ENCODE measurements at places on chromosomes 4 and X. TPM values are rescaled to one million over a fixed set of nuclear protein-coding genes. Genes with fewer than 3 reads are reported as not detected.

GRCh38 chrX:25175743-25176142 is 160.0 kb upstream of the ARX start:
- no peak for DNase-seq

DNA sequence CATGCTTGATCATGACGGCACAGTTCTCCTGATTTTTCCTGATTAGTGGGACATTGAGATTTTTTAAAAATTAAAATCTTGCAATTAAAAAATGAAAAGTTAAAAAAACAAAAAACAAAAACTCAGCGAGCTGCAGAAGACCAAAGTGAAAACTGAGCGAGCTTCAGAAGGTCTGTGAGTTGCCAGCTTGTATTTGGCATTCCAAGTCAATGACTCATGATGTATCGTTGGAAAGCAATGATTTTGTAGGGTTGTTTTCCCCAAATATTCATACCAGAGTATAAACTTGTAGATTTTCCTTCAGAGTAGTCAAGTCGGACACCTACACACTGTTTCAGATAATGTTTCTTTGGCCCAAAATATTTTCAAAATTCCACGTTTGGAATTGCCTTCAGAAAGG is 76.9 kb downstream of the LRRC66 start:
- no peak for DNase-seq

- DNase-seq = no peak
Measured at GRCh38 chr4:128796934-128797333, 12.6 kb upstream of the JADE1 start.

DNA sequence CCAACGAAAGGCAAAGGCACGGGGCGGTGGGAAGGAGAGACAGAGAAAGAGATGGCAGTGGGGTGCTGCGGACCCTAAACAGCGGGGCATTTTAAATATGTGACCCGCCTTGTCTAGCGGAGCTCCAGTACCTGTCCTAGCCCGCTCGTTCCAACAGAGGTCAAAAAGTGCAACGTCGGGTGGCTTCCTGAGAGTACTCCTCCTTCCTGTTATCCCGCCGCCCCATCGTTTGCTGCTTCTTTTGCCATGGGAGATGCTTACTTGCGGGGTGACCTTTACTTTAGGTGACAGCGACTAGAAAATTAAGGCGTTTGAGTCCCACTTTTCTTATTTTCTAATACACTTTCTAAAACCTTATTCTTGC is 735 bp downstream of the NRK start:
- DNase-seq = no peak

GRCh38 chr4:108044951-108045686 is 55.4 kb downstream of the HADH start:
- no peak for DNase-seq

- DNase-seq = no peak
Measured at GRCh38 chr4:144906181-144906925, 191.6 kb downstream of the ANAPC10 start.

GRCh38 chrX:80765220-80765625 is 44.5 kb downstream of the BRWD3 start:
- DNase-seq = no peak

- DNase-seq = no peak
Measured at GRCh38 chr4:6206771-6207290, 6.5 kb upstream of the JAKMIP1 start.

DNA sequence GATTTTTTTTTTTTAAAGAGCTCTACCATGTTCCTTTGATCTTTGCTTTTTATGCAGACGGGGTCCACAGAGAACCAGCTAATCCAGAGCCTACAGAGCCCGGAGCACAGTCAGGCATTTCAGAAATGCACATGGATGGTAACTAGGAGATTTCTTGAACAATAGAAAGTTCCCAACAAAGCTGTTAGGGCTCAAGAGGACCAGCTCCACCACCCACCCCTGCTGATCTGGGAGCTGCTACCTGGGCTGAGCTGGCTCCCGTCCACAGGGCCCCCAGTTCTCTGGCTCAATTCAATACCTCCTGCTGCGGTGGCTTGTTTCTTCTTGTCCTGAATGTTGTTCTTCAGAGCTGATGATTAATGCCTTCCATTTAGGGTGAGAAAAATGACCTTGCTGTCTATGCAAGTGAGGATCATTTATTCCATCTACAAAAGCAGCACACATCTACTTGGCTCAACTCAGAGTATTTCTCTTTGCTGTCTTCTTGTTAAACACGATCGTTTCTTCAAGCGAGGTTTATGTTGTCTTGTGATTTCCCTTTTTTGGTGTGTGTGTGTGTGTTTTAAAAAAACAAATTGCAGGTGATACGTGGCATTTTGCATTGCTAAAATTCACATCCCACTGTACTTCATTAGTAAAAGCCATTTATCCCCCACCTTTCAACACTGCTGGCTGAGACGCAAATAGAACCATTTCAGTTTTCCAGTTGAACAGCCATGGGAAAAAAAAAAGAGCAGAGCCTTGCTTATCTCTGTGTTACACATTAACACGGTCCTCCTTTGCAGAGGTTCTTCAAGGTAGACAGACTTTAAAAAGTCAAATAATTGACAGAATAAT is 31.3 kb downstream of the IGFBP7 start:
- DNase-seq = no peak

DNA sequence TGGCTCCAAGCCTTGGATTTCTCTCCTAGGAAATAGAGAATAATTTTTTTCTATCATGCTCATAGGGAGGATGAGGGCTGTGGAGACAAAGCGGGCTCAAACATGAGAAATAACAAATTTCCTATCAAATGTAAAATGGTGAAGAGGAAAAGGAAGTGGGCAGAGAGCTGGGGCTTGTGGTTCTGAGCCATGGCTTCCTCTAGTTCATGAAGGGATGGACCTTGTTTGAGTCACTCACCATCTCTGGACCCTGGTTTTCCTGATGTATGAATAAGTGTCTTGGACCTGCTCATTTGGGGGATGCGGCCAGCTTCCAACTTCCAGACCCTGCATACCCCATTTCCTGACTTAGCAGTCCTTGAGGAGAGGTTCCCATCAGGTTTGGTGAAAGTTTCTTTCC is 63.0 kb downstream of the MSX1 start:
- DNase-seq = peak; percentile 55

- no peak for DNase-seq
Measured at GRCh38 chrX:31522760-31523159, 450.9 kb upstream of the FTHL17 start.

- no peak for DNase-seq
Measured at GRCh38 chrX:13780868-13781427, 35.9 kb downstream of the GPM6B start.

DNA sequence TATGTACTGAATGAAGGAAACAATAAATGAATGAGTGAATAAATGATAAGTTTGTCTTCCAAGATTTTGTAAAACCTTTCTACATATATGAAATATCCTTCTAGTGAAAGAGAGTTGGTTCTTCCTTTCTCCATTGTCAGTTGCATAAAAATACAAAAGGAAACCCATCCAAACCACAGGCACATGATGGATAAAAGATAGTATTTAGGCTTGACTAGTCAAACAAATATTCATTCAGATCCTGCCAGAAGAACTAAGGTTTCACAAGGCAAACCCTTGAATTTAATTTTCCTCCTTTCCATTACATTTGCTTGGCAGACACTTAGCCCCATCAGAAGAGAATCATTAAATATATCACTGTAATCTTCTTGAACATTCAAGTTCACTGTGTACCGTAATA is 208.4 kb downstream of the COL25A1 start:
- no peak for DNase-seq

DNA sequence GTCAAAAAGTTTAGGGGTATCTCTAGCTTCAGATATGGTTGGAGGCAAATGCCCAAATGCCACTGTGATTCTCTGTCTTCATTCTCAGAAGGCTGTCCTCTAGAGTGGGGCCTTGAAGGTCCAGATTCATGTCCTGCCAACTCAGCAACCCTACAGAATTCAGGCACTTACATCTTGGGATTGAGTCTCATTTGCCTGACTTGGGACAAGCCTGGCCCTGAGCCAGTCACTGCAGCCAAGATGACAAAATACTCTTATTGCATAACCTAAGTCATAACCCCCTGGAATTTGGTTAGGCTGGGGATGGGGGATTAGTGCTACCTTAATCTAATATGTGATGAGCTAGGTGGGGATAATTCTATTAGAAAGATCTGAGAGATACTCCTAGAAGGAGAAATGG is 100.5 kb downstream of the AREG start:
- DNase-seq = no peak

GRCh38 chr4:61994036-61994435 is 793.9 kb downstream of the ADGRL3 start:
- DNase-seq = no peak

DNA sequence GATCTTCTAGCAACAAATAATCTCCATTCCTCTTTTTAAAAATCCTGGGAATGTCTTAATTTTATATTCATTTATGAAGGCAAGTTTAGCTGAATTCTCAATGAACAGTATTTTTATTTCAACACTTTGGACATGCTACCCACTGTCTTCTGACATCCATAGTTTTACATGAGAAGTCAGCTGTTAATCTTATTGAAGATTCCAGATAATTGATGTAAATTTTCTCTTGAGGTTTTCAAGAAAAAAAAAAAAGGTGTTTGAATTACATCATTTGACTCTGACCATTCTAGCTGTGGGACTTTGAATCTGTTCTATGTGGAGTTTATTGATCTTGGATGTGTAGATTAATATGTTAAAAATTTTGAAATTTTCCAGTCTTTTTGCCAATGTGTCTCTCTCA is 28.0 kb downstream of the PDHA2 start:
- no peak for DNase-seq

DNA sequence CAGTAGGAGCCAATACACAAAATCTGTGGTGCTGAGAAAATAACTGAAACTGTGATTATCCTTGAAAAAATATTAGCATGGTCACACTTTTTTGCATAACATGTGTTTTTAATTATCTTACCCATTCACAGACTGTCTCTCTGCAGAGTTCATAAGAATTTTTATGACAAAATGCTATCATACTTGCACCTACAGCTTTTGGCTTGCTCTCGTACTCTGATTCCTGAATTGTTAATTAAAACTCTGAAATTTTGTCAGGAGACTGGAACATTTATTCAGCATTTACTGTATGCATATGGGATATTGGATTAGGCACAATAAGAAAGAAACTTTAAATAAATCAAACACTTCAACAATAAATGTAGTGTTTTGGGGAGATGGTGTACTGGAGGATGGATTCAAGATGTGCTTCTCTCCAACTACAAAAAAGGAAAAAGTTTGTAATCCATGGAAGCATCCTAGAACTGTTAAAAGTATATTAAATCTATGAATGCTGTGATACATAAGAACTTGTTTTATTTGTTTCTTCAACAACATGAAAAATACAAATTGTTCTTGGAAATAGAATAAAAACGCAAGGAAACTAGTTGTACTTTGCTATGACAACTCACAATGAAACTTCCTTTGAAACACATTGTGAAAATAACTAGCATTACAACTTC is 260.5 kb downstream of the SPATA18 start:
- DNase-seq = no peak

- DNase-seq = no peak
Measured at GRCh38 chrX:103101299-103102042, 8.5 kb upstream of the NXF3 start.

DNA sequence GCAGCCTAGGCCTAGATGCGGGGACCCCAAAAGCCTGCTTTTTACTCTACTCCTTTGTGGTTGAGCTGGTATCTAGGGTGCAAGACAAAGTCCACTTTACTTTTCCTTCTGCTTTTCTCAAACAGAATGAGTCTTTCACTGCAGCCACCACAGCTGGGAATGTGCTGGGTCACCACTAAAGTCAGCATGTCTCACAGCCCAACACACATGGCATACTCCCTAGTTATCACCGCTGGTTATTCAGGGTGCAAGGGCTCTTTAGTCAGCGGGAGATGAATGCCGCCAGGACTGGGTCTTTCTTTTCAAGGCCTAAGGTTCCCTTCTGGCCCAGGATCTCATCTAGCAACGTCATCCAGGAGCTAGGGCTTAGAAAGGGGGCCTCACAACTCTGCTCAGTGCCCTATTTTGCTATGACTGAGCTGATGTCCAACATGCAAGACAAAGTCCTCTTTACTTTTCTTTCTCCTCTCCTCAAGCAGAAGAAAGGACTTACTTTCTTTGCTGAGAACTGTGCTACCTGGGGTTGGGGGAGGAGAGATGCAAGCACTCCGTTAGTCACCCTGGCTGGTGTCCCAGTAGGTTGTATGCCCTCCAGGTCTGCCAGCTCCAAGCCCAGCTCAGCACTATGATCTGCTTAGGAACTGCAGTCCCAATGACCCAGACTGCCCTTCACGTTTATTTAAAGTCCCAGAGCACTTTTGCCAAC is 22.9 kb upstream of the STPG2 start:
- DNase-seq = no peak

- no peak for DNase-seq
Measured at GRCh38 chrX:38233891-38234667, 13.4 kb upstream of the SRPX start.

GRCh38 chr4:151700566-151701316 is 60.1 kb downstream of the GATB start:
- no peak for DNase-seq

- DNase-seq = no peak
Measured at GRCh38 chr4:106062452-106062875, 167.2 kb downstream of the NPNT start.

GRCh38 chr4:24130637-24131036 is 240.8 kb upstream of the PPARGC1A start:
- no peak for DNase-seq

DNA sequence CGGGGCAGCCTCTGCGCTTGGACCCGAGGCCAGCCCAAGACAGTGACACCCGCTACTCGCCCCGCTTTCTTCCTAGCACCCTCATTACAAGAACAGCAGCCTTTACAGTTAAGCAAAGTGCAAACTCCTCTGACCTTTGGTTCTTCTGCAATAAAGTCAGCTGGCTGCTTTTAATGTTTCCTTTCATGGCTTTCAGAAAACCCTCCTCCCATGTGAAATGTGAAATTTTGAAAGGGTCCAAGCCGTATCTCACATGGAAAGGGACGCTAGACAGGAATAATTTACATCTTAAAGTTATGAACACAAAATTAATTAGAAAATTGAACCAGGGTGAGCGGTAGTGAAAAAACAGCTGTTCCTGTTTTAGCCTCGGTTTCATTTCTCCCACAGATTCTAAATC is 520.1 kb upstream of the FRG1 start:
- DNase-seq = no peak

- DNase-seq = no peak
Measured at GRCh38 chrX:1215123-1215823, 2.8 kb upstream of the CRLF2 start.

The CCNA2 gene
- total RNA-seq = 132 TPM

The PDZD4 gene
- 0.16 TPM for total RNA-seq

The PDE5A gene
- not detected for total RNA-seq

The KLHL5 gene
- 17.0 TPM for total RNA-seq

The ADGRG2 gene
- total RNA-seq = not detected

The HTR2C gene
- not detected for total RNA-seq

The GPC3 gene
- total RNA-seq = 0.71 TPM

The ETDA gene
- total RNA-seq = not detected

The NEXMIF gene
- 0.55 TPM for total RNA-seq

The ABCD1 gene
- total RNA-seq = 15.9 TPM

The XAGE1A gene
- not detected for total RNA-seq

The TRIM60 gene
- not detected for total RNA-seq

The GRXCR1 gene
- total RNA-seq = not detected

The MID1 gene
- total RNA-seq = 0.23 TPM

The RASGEF1B gene
- total RNA-seq = 2.4 TPM

The P2RY4 gene
- 0.21 TPM for total RNA-seq

The MGARP gene
- total RNA-seq = 0.26 TPM

The PHEX gene
- 0.24 TPM for total RNA-seq

All from activated CD8-positive, alpha-beta T cell treated with anti-CD3 and anti-CD28 coated beads, Interleukin-2, amount 10 ng/mL, durations not matched to agents 7 days and 5 days (primary cell).